ENCODE measurements at places on chromosomes 16 and 17. TPM values are rescaled to one million over a fixed set of nuclear protein-coding genes. Genes with fewer than 3 reads are reported as not detected.

PPP1R1B gene
- total RNA-seq: not detected

ITGAD gene
- total RNA-seq: not detected

GPRC5B gene
- 2.2 TPM for total RNA-seq

PSMD3 gene
- total RNA-seq: 125 TPM

MYO15B gene
- not detected for total RNA-seq

KRTAP3-2 gene
- not detected for total RNA-seq

KRTAP1-5 gene
- total RNA-seq: 34.8 TPM

UBTF gene
- 42.1 TPM for total RNA-seq

EXOSC6 gene
- total RNA-seq: 11.1 TPM

RAMP2 gene
- 0.28 TPM for total RNA-seq

CYLD gene
- total RNA-seq: 37.3 TPM

NECAB2 gene
- not detected for total RNA-seq

ASPHD1 gene
- total RNA-seq: 4.1 TPM

ADAD2 gene
- total RNA-seq: not detected

Measured in IMR-90 (cell line).